Activated naive CD4-positive, alpha-beta T cell (primary cell): ENCODE measurements at places on chromosomes 1 and 21.

DNA sequence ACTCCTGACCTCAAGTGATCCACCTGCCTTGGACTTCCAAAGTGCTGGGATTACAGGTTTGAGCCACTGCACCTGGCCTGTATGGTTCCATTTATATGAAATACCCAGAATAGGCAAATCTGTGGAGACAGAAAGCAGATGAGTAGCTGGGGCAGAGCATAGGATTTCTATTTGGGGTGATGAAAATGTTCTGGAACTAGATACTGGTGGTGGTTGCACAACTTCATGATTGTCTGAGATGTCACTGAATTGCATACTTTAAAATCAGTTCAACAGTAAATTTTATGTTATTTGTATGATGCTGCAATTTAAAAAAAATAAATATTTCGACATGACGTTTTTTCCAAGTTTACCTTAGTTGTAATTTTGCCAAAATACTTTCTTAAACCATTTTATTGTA lies 23.9 kb downstream of the ITSN1 start:
- DNase-seq = no peak

DNA sequence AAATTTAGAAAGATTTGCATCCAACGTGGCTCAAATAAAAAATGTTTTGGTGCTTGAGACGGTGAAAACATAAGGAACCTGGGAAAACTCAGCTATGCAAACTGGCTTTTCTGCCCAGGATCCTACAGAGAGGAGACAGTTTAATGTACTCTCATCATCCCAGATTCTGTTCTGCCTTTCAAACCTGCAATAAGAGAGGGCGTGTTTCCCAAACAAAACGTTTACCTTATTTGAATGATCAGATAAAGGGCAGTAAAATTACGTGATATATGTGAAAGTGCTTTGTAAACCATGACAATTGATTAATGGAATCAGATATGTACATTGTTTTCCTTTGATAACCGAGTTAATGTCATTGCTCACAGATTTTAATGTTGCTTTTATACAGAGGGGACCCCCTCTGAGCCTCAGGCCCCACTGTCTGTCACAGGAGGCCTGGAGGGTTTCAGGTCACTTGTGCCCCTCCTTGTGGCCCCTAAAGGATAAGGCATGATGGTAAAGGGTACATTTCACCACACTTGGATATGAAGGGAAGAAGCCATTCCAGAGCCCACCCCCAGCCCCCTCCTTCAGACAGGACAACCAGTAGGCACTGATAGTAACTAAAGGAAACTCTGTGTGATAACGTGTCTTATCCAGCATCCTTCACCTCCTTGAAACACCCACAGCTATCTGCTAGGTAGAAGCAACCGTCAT lies 157.6 kb downstream of the EDEM3 start:
- DNase-seq = no peak

- DNase-seq = no peak
Measured at GRCh38 chr21:32887026-32887425, 115.5 kb upstream of the PAXBP1 start.

GRCh38 chr1:237235091-237235490 lies 193.1 kb downstream of the RYR2 start:
- DNase-seq = no peak

GRCh38 chr1:52706136-52706670 lies 8.1 kb upstream of the COA7 start:
- no peak for DNase-seq

DNA sequence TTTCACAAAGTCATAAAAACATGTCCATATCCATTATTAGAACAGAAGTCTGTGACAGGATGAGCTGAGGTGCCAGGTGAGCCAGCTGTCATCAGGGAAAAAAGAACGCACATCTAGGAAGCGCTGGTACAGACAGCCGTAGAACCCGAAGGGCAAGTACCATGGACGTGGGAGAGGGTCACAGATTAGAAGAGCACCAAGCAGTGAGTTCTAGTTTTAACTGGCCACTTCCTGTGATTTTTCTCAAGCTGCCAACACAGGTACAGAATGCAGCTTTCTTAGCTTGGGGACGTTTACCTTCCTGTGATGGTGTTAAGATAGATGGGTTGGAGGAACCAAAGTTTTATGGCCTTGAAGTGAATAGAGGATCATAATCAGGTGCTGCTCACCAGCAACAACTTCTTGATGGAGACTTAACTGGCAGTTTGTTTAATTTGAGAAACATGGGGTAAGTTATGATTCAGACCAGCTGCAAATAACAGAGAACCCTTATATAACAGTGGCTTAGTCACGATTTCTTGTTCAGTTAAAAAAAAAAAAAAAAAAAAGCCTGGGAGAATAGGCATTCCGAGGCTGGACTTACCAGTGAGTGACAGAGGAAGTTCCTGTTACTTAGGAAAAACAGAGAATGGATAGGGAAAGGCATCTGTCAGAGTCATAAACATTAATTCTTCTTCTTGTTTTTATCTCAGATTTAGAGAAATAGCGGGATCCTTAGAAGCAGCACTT lies 30.9 kb downstream of the AGT start:
- no peak for DNase-seq

DNA sequence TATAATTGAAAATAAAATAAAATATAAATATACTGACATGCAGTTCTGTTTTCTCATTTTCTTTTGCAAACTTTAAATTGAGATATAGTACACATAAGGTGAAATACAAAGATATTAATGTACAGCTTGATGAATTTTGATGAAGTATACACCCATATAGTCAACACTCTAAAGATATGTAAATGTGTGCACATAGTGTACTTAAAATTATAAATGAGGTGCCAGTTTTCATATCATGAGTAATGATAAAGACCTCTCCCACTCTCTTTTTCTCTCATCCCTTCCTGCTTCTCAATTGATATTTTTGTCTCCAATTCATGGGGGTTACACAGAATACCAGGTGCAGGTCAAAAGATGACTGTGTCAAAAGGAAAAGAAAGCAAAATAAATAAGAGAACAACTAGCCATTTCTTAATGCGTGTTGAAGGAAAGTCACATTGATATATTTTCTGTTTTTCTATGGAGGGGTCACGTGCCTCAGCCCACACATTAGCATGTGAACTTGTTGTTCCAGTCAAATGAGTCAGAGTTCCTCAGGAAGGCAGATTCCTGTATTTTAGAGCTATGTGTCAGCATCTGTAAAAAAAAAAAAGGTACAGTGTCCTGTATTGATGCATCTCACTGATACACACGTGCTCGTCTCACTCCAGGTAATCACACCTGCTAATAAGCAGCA lies 64.3 kb upstream of the HOOK1 start:
- no peak for DNase-seq

GRCh38 chr1:217561446-217561845 lies 69.4 kb downstream of the GPATCH2 start:
- DNase-seq = no peak

GRCh38 chr1:95453053-95453452 lies 219.0 kb downstream of the RWDD3 start:
- DNase-seq = no peak

DNA sequence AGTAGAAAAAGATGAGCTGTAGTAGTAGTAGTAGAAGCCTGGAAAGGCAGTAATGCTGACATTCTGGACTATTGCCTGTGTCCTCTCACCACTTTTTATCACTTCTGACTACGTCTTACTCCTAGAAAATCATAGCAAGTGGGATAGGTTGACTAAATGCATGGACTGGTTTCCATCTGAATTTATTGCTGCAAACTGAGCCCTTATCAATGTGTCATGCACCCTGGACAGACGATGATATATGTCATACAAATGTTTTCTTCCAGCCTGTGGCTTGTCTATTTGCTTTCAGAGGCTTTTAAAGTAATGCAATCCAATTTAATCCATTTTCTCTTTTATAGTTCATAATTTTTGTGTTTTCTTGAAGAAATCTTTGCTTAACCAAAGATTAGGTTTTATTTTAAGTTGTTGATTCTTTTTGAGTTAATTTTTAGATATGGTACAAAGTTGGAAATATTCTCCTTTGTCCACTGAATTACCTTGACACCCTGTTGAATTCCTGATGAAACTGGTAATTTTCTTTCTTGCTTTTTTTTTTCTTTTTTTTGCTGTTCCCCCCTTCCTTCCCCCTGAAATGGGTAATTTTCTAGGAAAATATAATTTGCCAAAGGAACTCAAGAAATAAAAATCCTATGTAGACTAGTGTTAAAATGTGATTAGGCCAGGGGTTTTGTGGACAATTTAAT lies 47.1 kb downstream of the PHACTR4 start:
- DNase-seq = no peak

DNA sequence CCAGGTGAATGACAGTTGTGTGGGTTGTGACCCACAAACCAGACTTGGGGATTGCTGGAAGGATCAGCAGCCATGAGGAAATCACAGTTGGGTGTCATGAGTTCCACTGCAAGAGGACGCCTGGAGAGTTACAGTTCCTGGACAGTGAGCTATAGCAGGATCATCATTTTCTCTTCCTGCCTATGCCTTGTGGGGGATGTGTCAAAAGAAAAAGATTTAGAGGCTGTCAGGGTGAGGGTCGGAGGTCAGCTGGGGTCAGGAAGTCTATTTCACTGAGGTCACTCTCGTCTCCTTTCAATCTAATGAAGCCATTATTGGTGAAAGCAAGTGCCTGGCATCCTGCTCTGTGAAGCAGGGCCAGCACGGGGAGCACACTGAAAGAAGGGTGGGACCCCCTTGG lies 7.0 kb upstream of the LIN28A start:
- DNase-seq = no peak

DNA sequence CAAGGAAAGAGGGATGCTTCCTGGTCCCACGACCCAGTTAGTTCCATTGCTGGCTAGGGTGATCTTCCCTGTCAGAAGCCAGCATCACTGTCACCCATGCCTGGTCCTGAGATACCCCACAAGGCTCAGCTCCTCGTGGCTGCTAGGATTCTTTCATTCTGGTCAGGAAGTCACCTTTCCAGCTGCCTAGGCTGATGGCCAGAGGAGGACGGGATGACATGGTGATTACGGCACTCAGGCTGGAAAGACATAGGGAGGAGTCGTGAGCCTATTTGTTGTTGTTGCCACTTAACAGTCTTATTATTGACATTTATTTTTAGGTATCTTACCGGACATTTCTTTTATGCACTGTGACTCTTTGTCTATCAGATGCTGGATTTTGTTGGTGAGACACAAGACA lies 20.0 kb upstream of the MAPKAPK2 start:
- no peak for DNase-seq

- no peak for DNase-seq
Measured at GRCh38 chr1:58062635-58063034, 483.9 kb downstream of the OMA1 start.

DNA sequence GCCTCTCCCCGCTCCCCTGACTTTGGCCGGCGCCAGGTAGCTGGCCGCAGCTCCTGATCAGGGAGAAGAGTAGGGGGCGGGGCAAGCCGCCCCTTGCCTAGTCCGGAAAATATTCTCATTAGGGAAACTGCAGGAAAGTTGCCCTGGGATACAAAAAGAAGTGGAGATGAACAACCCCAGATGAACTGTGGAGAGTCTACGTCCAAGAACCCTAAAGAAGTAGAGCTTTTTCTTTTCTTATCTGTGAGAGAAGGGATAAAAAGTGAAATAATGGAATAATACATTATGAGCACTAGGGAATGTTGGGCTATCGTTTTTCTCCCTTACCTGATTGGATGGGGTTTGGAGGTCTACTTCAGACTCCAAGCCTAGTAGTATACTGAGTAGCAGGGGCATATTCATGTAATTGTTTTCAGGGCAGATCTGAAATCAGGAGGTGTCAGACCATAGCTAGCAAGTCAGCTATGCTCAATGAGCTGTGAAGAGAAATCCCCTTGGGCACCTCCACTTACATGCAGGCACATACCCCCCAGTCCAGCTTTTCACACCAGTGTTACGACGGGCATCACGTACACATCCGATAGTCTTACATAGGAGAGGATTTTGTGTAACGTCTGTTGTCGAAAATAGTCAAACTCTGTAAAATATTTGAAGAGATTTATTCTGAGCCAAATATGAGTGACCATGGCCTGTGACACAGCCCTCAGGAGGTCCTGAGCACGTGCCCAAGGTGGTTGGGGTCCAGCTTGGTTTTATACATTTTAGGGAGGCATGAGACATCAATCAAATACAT lies 1.7 kb upstream of the DUSP10 start:
- no peak for DNase-seq

- no peak for DNase-seq
Measured at GRCh38 chr1:15053153-15053552, 100.4 kb upstream of the TMEM51 start.

- DNase-seq = no peak
Measured at GRCh38 chr1:206969090-206969489, 1.2 kb downstream of the FCAMR start.

DNA sequence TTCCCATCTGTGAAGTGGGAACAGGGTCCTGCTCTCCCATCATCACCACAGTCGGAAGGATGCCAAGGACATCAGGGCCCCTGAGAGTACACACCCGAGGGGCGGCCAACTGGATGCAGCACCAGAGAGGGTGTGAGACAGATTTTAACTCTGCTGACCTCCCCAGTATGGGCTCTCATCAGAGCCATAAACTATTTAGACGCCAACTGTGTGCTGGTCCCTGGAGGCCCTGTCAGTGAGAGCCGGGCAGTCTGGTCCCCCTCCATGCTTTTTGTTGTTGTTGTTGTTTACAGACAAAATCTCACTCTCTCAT lies 1.7 kb downstream of the FGR start:
- DNase-seq = no peak

- no peak for DNase-seq
Measured at GRCh38 chr1:109650609-109651008, 5.3 kb upstream of the GSTM4 start.

- no peak for DNase-seq
Measured at GRCh38 chr1:31222176-31222575, 17.5 kb downstream of the NKAIN1 start.

GRCh38 chr1:228281631-228282328 lies 73.9 kb downstream of the OBSCN start:
- DNase-seq = no peak

DNA sequence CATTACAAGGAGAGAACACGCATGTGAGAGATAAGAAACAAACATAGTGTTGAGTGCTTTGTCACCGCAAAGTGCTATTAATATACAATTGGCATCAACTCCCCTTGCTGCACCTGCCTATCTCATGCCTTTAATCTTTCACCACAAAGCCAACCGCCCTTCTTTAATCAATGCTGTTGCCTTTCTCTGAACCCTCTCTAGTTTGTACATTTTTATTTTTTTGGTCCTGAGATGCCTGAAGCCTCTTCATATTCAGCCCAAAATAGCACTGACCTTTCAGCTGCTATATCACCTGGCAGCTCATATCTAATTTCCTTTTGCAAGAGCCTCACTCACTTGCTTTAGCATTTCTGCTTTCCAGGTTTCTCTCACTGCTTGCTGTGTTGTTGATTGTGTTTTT lies 504.7 kb downstream of the NUF2 start:
- DNase-seq = no peak

GRCh38 chr1:208475951-208476845 lies 232.0 kb upstream of the PLXNA2 start:
- no peak for DNase-seq

DNA sequence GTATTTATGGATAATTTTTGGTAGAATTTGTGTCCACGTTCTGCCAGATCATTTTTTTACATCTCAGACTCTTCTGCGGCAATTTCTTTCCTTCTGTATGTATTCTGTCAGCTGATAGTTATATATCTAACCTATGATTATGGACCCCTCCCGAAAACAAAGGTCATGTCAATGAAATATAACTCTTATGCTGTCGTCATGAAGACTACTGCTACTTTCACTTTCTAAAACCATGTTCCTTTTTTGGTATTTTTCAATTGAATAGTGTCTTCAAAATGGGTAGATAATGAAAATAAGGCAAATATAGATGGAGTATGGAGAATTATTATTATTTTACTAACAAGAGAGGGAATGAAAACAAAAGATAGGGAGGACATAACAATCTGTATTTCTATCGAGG lies 3.2 kb downstream of the ANGPTL1 start:
- no peak for DNase-seq

GRCh38 chr1:242225767-242226573 lies 227.1 kb upstream of the MAP1LC3C start:
- DNase-seq = no peak
